ENCODE measurements at places on chromosomes 5 and 9.
A peak's percentile ranks its signal among the peaks of the same experiment; 100 is the strongest.

GRCh38 chr9:114413861-114414301, 26.1 kb upstream of the AKNA start:
- peak; percentile 95 for DNase-seq

GRCh38 chr5:73322437-73323076, 126.0 kb downstream of the FOXD1 start:
- no peak for DNase-seq

- no peak for DNase-seq
These were observed 61.7 kb upstream of the PSD2 start for GRCh38 chr5:139733698-139734538.

- DNase-seq = no peak
These were observed 281.1 kb upstream of the MAP3K1 start for GRCh38 chr5:56534102-56534829.

DNA sequence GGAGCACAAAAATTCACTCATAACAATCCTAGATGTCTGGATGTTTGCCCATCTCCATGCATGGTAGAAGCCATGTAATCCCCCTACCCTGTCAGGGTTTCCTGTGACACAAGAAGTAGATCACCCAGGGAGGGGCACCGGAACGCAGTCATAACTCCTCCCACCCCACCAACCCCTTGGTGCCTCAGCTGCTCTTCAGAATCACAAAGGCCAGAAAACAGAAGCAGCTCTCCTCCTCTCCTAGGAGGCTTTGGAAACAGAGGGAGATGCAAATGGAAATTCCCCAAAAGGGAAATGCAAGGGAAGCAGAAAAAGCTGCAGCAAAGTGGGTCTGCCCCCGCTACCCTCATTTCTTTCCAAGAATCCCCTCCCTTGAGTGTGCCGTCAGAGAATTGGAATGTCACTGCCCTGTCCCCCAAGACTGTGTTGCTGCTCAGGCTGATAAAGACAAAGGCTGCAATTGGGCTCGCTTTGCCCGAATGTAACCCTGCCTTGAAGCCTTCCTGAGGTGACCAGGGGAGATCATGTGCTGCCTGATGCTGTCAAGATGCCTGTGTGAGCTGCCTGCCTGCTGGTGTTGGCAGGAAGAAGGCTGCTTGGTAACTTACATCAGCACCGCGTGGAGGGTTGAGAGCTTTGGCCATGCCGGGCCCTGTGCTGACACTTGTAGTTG, 65.5 kb upstream of the ABCA1 start:
- DNase-seq = peak; percentile 70

- DNase-seq = no peak
These were observed 49.0 kb upstream of the RIC1 start for GRCh38 chr9:5579881-5580280.

- no peak for DNase-seq
These were observed 213.5 kb downstream of the FOXD4L6 start for GRCh38 chr9:40914772-40915659.

GRCh38 chr5:84715686-84716085, 331.0 kb upstream of the EDIL3 start:
- DNase-seq = no peak

DNA sequence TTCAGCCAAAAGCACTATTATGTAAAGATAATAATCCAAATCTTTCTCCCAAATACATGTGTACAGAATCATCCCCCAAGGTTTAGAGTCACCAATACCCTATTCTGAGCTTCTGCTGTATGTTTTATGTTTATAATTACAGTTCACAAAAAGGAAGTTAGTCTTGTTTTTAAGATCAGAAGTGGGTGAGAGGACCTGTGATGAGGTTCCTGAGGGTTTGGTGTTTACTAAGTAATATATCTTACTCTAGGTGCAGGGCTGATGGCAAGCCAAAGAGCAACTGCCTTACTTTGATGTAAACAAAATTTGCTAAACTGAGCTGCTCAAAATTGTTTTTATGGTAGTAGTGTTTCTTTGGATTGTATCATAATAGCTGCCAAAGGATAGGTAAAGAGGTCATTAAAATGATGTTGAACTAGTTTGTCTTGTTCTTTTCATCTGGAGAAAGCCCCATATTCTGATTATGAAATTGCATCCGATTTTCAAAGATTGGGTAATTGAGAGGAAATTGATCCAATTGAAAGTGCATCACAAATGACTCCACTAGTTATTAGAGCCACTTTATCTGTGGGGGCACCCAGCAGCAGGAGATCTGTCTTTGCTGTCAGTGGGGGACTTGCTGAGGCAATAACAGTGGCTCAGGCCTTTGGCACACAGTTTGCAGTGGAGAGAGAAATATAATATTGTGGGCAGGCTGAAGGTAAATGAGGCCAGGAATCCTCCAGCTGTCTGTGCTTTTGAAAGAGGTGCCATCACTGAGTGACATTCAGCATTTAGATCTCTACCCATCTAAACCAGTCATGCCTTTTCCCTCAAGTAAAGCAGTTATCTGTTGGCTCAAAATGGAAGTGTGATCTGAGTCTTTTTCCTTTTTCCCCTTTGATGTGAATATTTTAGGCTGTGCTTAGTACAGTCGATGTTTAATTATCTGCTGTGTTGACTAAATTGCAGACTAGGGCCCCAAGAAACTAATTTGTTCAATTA, 14.1 kb downstream of the TRIM32 start:
- no peak for DNase-seq

GRCh38 chr5:133047404-133047803, 4.4 kb upstream of the HSPA4 start:
- DNase-seq = no peak

GRCh38 chr5:103120607-103121200, 603 bp downstream of the PPIP5K2 start:
- DNase-seq = peak; percentile 9

DNA sequence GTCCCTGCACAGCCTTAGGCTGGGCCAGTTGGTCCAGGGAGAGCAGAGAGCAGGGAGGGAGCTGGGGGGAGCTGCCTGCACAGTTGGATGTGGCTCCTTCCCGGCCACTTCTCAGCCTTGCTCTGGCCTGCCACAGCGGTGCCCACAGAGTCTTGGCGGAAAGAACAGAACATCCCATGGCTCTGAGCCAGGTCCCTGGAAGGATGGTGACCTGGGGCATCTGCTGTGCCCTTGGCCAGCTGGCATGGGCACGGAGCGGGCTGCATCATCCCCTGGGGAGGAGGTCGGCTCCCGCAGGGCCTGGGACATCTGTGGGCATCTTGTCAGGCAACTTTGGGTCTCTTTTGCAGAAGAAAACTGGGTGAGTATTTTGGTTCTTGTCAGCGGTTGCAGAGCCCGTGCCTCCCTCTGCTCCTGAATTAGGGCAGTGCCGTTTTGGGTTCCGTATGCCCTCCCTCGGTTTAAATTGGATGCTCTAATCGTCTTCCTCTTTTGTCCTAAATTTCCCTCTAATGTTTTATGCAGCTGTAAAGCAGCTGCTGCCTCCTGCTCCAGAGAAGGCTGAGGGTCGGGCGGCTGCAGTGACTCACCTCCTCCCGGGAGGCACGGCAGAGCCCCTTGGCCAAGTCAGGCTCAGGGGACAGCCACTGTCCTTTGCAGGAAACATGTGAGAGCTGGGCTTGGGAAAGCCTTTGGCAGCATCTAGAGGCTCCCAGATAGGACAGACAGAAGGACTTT, 10.5 kb upstream of the NACC2 start:
- DNase-seq = peak; percentile 28

- no peak for DNase-seq
These were observed 17.6 kb downstream of the RNF38 start for GRCh38 chr9:36382484-36382883.
